SJCRH30 (cell line): ENCODE measurements at places on chromosomes 11 and 22. TPM values are rescaled to one million over a fixed set of nuclear protein-coding genes. Genes with fewer than 3 reads are reported as not detected.
A peak's percentile ranks its signal among the peaks of the same experiment; 100 is the strongest.

DNA sequence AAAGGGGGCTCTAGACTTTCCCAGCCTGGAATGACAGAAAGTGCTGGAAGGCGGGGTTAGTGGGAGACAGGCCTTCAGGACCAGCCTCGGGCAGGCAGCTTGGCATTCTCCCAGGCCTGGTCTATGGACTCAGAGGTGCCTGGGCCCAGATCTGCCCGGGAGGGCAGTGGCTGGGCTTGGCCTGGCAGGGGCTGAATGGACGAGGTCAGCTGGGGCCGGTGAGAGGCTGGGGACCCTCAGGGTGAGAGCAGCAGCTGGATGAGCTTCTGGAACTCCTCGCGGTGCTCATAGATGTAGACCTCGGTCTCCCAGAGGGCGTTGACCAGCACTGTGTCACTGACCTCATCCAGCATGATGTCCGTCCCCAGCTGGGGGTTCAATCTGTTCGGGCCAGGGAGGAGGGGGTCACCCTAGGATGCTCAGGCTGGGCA, 1.5 kb upstream of the BAIAP2L2 start:
- DNase-seq = no peak

SLC43A3 gene
- total RNA-seq = 0.12 TPM in 1 of 2 replicates, not detected in the other

- peak; percentile 11 for DNase-seq
Measured at GRCh38 chr11:81644239-81644840, 1089.3 kb downstream of the FAM181B start.

GRCh38 chr11:23236826-23237555, 376.7 kb upstream of the CCDC179 start:
- no peak for DNase-seq

WNT11 gene
- 26.8 and 27.5 TPM in 2 replicates for total RNA-seq

OR56A1 gene
- not detected in 2 replicates for total RNA-seq
